ENCODE measurements at places on chromosomes 3 and 15.

GRCh38 chr3:189625572-189625971 lies 5.6 kb upstream of the TP63 start:
- DNase-seq = no peak

DNA sequence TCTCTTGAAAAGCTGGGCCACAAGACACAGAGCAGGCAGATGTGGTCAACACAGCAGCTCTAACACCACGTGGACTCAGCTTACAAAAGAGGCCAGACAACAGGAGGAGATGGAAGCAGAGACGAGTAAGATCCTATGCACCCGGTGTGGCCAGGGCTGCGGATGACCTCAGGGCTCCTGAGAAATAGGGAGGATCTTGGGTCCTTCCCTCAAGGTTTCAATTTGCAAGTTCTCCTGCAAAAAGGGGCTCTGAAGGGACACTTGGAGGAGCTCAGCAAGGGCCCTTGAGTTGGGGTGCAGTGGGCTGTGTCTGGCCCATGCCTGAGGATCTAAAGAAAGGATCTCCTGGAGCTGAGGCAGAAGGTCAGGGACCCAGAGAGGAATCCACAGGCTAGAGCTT lies 249.5 kb upstream of the IGF1R start:
- no peak for DNase-seq

- DNase-seq = no peak
Measured at GRCh38 chr3:58251631-58252035, 14.0 kb downstream of the ABHD6 start.

DNA sequence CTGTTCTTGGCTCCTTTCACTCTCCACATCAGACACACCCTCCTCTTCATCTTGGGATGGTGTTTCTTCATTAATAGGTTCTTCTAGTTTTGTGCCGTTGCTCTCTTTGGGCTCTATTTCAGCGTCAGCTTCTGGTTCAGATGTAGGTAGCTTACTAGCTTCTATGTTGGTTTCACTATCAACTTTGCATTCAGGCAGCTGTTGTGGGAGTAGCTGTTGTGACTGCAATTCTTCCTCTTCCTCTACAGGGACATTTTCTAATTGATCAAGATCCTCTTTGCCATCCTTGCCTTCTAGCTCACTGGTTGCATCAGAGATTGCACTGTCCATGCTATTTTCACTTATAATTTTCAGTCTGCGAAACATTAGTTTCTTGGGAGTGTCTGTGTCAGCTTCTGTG lies 80.1 kb downstream of the SETD2 start:
- no peak for DNase-seq

DNA sequence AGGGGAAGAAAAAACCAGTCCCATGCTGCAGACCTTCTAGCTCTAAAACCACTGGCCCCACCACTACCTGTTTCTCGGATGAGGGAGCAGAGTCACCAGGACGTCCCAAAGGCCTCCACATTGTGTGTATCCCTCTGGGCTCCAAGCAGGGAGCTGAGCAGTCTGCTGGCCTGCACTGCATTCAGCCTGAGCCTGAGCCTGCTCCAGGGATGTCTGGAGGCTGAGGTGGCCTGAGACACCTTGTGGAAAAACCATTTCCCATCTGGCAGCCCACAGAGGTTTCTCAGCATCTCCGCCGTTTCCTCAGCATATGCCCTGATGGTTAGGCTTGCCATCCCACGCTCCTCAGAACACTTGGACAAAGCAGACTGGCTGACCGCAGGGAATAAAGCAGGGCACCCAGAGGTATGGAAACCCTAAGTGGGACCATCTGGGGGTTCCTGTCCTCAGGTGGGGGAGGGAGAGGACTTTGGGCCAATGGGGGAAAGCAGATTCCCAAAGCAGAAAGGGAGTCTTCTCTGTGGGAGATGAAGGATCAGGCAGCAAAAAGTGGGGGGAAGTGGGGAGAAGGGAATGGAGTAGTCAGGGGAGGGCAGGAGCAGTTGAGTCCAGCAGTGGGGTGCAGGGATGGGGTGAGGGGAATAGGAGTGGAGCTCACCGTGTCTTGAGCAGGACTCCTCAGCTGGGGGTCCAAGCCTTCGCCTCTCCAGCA lies at the start of gene CILP:
Gene CILP, minus strand, starts transcription at position 704 of the 712 bp plus-strand sequence. CDS start 1,718 bp downstream, outside the sequence.
- no peak for DNase-seq

DNA sequence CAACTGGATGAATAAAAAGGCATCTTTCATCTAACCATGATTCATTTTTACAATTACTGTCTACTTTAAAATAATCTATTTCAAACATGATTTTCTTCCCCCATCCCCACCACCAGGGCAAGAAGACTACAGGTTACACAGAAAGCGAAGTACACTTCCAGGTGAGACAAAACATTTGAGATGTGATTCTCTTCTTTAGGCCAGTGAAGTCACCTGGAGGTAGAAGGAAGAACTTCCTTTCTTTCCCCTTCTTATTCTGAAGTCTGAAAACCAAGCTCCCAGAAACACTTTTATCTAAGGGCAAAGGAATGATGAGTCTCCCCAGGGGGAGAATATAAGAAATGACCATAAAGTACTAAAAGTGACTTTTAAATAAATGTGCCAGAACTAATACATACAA lies 36.7 kb downstream of the SHQ1 start:
- no peak for DNase-seq

DNA sequence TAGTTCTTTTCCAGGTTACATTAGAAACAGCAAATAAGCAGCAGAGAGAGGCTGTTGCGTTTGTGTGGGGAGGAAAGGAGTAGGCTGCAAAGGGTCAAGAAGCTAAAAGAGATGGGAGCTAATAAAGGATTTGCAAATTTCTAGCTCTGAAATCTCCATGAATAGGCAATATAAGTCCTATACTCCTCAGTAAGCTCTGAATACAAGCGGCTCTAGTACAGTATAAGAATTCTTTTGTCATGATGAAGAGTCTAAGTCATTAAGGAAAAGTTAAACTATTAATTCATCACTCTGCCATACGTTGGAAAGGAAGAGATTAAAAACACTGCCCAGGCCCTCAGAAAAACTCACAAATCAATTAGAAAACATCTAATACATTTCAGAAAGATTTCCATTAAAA lies 59.3 kb downstream of the CEP152 start:
- no peak for DNase-seq

Data from Daoy (cell line).